ENCODE measurements at places on chromosomes 6 and 20.

GRCh38 chr6:89117211-89118108 lies at the start of gene SRSF12:
SRSF12 (minus strand) TSS chr6:89118071; CDS start chr6:89117887, 184 bp downstream.
- peak; percentile 37 for DNase-seq

GRCh38 chr20:3011752-3012151 lies 31.7 kb upstream of the GNRH2 start:
- DNase-seq, result no peak

- DNase-seq, result no peak
These were observed 205.8 kb upstream of the SSTR4 start for GRCh38 chr20:22829356-22829755.

GRCh38 chr6:43804550-43805223 lies 34.7 kb downstream of the VEGFA start:
- DNase-seq, result no peak

DNA sequence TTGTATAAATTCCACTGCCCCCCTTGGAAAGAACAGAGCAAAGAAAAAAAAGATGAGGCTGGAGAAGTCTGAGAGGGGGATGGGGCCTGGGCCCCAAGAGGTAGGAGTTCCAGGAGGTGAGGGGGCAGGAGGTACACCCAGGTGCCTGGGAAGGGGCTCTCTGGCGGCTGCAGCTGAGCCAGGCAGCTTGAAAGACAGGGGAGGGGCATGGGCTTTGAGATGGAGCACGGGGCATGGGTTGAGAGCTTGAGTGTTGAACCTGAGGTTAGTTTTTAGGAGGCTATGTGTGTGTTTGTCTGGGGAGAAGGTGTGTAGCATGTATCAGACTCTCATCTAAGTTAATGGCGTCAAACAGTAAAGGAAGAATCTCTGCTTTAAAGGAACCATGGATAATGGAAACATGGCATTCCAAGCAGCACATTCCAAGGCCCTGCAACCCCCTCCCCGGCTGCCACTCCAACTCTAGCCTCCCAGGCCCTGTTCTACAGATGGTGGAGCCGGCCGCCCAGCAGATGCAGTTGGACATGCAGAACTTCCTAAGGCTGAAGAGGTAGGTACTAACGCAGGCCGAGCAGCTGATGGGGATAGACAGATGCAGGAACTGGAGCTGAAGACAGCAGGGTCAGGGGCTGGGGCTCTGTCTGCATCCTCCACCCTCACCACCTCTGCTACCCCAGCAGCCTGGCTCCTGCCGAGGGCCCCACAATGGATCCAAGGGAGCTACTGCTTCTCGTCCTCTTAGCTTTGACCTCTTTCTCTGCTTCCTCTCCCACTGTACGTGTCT lies 42.1 kb downstream of the MDFI start:
- no peak for DNase-seq

DNA sequence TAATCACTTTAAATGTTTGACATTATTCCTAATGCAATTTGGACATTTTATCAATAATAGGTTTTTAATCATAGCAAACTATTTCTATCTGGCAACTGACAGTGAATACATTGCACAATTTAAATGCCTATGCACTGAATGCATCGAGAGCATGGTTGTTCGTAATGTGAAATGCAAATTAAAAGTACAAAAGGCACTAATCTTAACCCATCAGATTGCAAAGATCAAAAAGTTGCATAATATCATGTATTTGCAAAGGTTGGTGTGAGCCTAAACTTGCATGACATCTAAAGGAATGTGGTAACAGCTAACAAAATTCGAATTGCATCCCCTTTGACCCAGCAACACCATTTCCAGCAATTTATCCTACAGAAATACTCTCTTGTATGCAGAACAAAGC lies 469.9 kb upstream of the IRAK1BP1 start:
- DNase-seq, result no peak

DNA sequence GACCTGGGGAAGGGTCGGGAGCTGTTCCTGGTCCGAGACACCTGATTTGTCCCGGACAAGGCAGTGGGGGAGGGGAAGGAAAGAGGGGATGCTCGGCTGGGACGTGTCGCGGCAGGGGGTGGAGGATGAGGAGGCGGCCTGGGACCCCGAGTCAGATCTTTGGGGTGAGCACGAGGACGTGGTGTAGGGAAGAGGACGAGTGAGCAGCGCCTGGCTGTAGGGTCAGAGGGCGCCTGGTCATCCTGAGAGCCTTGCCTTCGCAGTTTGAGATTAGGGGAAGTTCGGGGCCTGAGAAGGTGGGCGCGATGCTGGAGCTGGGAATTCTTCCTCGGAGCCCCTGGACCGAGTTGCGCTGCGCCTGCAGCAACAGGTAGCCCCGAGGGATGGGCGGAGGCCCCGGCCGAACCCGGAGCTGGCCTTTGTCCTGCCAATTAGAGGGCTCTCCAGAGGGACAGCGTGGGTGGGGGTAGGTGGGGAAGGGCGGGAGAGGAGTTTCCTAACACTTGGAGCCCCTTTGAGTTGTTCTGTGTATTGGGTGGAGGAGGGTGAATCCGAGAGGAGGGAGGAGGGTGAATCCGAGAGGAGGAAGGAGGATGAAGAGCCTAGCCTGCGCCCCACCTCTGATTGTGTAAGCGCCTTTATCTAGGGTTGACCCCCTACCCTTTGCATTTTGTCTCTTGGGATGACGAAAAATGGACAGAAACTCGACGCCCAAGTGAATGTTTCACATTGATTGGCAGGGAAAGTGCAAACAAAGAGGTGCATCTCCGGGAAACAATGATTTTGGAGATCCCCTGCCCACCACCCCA lies 72.0 kb downstream of the SOX4 start:
- DNase-seq, result peak; percentile 70

- DNase-seq, result no peak
These were observed 6.3 kb upstream of the PLTP start for GRCh38 chr20:45918182-45918737.

DNA sequence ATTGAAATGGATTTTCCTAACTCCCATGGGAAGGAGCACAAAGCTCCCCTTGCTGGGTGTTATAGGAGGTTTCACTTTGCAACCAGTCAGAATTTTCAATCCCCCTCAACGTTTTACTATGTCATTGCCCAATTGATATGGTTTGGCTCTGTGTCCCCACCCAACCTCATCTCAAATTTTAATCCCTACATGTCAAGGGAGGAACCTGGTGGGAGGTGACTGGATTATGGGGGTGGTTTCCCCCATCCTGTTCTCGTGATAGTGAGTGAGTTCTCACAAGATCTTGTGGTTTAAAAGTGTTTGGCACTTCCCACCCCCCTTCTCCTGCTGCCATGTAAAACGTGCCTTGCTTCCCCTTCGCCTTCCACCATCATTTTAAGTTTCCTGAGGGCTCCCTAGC lies 62.9 kb downstream of the ZMYND8 start:
- DNase-seq, result no peak

- DNase-seq, result no peak
These were observed 126.0 kb upstream of the RREB1 start for GRCh38 chr6:6981681-6982322.

DNA sequence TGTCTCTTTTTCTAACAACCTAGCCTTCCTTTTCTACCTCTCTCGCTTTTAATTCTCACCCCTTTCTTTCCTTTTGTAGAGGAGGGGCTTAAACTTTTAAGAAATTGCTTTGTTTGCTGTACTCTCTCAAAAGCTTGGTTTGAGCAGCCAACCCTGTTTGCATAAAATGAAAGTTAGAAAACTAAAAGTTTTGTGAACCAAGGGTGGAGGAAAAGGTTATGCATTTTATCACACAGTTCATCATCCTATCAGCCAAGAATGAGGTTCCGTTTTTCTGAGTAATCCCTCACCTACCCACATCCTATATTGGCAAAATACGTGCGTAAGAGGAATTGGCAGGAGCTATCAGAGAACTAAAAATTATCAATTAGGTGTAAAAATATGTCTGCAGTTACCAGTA lies 42.8 kb upstream of the LOC128125822 start:
- no peak for DNase-seq

GRCh38 chr20:51856432-51856831 lies 54.1 kb upstream of the SALL4 start:
- no peak for DNase-seq

All from left renal cortex interstitium (tissue), 4 donors.